ENCODE measurements at places on chromosomes 4 and X. TPM values are rescaled to one million over a fixed set of nuclear protein-coding genes. Genes with fewer than 3 reads are reported as not detected.

GPRIN3 gene
- 32.5 TPM for total RNA-seq

SPCS3 gene
- 193 TPM for total RNA-seq

NDNF gene
- not detected for total RNA-seq

COX7B2 gene
- not detected for total RNA-seq

EVC gene
- total RNA-seq: 2.1 TPM

SH2D1A gene
- 50.3 TPM for total RNA-seq

FAM184B gene
- total RNA-seq: not detected

PRMT9 gene
- total RNA-seq: 12.6 TPM

KLHL34 gene
- total RNA-seq: 2.5 TPM

Measured in CD4-positive, alpha-beta memory T cell (primary cell).